ENCODE measurements at places on chromosomes 4 and X.

DNA sequence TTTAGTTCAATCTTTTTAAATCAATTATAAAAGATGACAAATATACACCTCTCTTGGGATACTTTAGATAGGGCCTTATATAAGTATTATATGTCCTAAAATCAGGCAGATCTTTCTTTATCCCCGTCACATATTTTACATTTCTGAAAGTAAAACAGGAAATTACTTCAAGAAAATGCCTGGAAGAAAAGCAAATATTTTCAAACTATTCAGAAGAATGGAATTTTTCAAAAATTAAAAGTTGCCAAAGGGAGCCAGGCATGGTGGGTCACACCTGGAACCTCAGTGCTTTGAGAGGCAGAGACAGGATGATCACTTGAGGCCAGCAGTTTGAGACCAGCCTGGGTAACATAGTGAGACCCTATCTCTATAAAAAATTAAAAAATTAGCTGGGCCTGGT lies 34.4 kb downstream of the MGARP start:
- no peak for DNase-seq

GRCh38 chr4:78667325-78667724 lies 108.8 kb upstream of the BMP2K start:
- DNase-seq: no peak

DNA sequence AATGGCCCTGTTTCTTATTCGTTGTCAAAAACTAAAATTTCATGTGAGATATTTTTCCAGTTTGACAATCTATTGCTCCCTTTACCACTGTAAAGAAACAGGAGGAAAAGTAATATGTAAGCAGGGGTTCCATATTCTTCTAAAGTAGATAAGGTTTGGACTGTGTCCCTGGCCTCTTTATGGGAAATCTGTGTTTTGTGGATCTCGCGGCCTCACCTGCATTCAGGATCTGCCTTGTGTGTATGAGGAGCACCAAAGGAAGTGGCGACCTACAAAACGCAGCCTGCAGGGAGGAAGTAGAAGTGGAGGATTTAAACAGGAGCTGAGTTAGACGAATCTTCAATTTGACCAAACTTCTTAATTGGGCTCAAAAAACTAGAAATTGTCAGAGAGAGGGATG lies 67.0 kb downstream of the RASGEF1B start:
- no peak for DNase-seq

- no peak for DNase-seq
These were observed 7.4 kb downstream of the CTBP1 start for GRCh38 chr4:1241466-1241935.

GRCh38 chr4:185335579-185335978 lies 60.1 kb downstream of the LRP2BP start:
- DNase-seq: no peak

- no peak for DNase-seq
These were observed 345.3 kb downstream of the SPRY1 start for GRCh38 chr4:123741906-123742305.

GRCh38 chr4:110091434-110092140 lies 106.8 kb downstream of the ELOVL6 start:
- DNase-seq: no peak

- DNase-seq: no peak
These were observed 2.1 kb upstream of the AVPR2 start for GRCh38 chrX:153902385-153902784.

GRCh38 chr4:170589597-170590191 lies 499.9 kb upstream of the AADAT start:
- no peak for DNase-seq

DNA sequence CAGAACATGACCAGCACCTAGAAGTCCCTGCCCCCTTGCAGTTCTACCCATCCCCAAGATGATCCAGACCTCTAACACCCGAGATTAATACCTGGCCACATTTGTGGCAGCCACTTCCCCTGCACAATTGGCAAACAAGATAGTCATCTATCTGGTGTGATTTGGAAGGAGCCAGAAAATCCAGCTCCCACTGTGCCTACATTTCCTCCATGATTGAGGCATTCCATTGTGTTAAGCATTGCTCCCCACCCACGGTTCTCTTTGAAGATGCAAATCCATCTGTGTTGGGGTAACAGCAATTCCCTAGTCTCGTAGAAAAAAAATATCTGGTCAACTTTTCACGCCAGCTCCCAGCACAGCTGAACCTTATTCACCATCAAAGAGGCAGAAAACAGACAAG lies 405.0 kb downstream of the BCOR start:
- DNase-seq: no peak

GRCh38 chr4:123786920-123787319 lies 390.3 kb downstream of the SPRY1 start:
- DNase-seq: no peak

DNA sequence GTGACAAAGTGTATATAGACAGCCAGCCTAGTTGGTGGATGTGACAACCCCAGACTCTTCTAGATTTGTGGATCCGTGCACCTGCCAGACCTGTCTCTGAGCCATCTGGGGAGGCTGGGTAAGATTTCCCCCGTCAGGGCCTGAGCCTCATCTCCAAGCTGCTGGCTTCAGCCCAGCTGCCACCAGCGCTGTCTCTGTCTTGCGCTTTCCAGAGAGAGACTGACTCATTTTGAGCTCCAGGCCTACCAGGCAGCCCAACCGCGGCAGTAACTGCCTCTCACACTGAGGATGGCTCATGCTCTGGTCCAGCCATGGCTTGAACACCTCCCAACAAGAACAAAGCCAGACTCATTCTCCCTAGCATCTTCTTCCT lies 26.4 kb downstream of the NOP14 start:
- DNase-seq: no peak

- no peak for DNase-seq
These were observed 6.0 kb downstream of the RPA4 start for GRCh38 chrX:96889726-96890125.

GRCh38 chr4:109296527-109296926 lies 5.9 kb downstream of the COL25A1 start:
- DNase-seq: no peak

DNA sequence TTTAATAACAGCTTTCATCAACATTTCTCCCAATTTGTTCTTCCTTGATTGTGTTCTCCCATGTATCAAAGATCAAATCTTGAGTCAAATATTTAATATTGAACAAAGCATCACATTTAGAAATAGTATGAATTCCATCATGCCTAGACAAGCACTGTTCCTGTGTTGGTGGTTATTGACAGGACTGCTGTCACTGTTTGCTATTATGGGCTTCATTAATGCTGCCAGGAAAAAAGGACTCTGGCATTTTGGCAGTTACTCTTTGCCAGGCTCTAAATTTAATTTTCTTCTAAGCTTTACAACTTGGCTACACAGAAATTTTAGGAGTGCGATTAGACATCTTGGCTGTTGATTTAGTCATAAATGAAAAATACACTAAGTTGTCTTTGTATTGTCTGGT lies 295.9 kb upstream of the NRK start:
- no peak for DNase-seq

GRCh38 chr4:13642170-13642950 lies 14.8 kb upstream of the BOD1L1 start:
- no peak for DNase-seq

DNA sequence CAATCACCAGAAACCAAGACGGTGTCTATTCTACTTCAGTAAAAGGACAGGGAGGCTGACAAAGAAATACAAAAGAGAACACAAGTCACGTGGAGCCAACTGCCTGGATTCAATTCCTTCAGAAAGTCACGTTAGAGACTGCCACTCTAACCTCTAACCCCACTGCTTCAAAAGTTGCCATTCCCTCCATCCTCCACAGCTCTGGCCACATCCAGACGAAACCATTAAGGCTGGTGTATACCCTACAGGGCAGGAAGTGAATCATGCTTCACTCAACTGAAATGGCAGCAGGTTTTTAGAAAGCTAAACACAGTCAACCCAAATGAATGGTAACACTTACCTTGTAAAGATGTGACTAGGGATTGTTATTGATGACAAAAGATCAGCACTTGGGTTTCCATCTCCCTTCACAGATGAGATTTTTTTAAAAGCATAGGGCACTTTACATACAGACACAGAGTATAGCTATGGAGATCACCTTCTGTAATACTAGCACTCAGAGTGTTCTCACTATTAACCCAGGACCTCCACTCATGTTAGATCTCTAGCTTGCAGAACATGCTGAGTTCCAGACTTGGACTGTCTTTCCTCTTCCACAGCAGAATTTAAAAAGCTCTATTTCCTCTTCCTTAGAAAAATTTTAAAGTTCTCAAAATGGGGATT lies 37.4 kb downstream of the MAML3 start:
- no peak for DNase-seq

DNA sequence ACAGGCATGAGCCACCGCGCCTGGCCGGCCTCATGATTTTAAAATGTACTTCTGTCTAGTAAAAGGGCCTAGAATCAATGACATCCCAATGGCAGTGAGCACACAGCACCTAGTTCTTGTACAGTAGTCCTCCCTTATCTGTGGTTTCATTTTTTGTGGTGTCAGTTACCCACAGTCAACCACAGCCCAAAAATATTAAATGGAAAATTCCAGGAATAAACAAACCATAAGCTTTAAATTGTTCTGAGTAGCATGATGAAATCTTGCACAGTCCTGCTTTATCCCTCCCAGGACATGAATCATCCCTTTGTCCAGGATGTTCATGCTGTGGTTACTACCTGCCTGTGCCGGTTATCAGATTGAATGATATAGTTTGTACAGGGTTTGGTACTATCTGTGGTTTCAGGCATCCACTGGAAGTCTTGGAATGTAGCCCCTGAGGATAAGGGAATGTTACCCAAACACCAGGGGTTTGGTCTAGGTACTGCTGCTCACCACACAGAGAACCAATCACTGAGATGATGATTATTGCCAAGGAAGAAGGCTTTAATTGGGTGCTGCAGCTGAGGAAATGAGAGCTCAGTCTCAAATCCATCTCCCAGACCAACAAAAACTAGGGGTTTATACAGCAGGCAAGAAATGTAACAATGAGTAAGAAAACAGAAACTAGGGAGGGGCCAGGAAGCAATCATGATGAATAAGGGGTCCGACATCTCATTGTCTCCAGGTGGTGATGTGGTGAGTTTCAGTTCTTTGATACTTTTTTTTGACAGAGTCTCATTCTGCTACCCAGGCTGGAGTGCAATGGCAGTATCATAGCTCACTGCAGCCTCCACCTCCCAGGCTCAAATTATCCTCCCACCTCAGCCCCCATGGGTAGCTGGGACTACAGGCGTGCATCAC lies 16.2 kb upstream of the FHL1 start:
- no peak for DNase-seq

DNA sequence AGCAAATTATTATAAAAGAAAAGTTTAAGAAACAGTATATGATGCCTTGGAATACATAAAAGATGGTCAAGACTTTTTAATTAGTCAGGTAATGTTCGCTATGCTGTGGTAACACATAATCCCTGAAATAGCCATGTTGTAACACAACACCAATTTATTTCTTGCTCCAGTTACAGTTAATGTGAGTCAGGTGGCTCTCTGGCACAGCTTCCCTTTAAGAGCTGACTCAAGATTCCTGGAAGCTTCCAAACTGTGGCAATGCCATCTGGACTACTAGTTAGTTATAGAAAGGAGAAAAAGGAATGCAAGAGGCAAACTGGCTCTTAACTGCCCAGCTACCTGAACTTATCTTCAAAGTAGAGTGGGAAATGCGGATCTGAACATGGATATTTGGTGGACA lies 210.5 kb downstream of the CHM start:
- DNase-seq: no peak

DNA sequence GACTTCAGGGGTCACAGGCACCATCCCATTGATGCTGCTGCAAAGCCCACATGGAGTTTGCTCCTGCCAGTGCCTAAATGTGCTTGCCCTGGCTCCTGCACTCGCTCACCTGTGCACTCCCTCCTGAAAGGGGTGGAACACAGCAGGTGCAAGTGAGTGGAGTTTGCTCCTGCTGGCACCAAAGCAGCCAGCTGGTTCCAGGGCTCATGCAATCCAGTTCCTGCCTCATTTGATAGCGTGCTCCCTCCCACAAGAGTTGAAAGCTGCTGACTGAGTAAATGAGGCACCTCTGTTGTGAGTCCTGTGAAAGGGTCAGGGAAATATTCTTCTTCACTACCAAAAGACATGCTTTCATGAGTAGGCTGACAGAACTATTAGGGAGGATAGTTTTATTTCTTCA lies 30.5 kb downstream of the CXCL8 start:
- DNase-seq: no peak

- DNase-seq: no peak
These were observed 40.8 kb upstream of the KCNIP4 start for GRCh38 chr4:21989351-21989750.

GRCh38 chrX:132119283-132119682 lies 8.5 kb downstream of the FRMD7 start:
- no peak for DNase-seq

- DNase-seq: no peak
These were observed 14.7 kb upstream of the PDE6B start for GRCh38 chr4:610411-611261.

DNA sequence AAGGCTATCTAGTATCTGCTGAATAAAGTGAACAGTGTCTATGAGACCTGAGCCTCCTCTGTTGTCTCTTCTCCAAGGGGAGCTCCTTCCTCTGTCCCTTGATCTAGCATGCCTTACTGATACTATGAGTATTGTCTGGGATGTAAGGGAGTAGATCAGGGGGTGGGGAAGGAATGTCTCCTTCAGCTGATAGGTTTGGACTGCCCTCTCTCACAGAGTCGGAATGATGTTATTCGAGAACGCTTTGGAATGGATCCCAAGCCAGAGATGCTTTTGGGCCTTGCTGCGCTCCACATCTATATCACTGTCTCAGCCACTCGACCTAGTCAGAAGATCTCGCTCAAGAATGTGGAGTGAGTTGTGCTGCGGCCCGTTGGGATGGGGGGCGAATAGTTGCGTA lies 68.3 kb upstream of the PRPS1 start:
- no peak for DNase-seq

- no peak for DNase-seq
These were observed 37.5 kb downstream of the KDR start for GRCh38 chr4:55087913-55088260.

DNA sequence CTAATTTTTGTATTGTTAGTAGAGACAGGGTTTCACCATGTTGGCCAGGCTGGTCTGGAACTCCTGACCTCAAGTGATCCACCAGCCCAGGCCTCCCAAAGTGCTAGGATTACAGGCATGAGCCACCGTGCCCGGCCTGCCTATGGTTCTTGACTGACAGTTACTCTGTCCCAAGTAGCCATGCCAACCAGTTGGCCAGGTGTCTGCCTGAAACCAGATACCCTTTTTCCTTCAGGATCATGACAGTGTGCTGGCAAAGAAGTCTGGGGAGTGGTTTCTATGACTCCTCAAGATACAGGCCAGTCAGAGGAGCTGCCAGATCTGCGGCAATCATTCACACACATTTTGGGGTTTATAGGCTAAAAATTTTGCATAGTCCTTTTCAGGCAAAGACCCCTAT lies 1.7 kb upstream of the LAS1L start:
- no peak for DNase-seq

- no peak for DNase-seq
These were observed 10.0 kb downstream of the SULT1E1 start for GRCh38 chr4:69849969-69850368.

GRCh38 chr4:20829617-20830357 lies 129.5 kb downstream of the PACRGL start:
- DNase-seq: no peak

GRCh38 chr4:16745887-16746286 lies 152.6 kb downstream of the LDB2 start:
- DNase-seq: no peak

GRCh38 chr4:40991908-40992307 lies 222.4 kb downstream of the APBB2 start:
- DNase-seq: no peak
